Smooth muscle cell of the brain vasculature (primary cell): ENCODE measurements at places on chromosomes 2 and 18.

DNA sequence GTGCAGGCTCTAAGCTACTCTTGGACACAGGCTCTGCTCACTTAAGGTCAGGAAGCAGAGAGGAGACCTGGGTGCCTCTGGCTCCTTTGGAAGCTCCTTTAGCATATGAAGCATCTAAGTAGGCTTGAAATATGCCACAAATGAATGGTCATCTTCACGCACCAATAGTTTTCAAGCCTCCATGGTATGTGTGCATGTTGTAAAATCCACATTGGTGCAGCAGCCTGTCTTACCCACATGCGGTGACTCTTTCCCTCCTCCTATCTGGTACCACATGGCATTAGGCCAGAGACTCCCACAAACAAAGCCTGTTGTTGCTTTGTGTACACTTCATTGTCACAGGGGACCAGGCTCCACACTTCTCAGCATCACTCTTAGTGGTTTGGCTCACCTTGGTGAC, 442.2 kb upstream of the RAB12 start:
- no peak for DNase-seq

- no peak for DNase-seq
These were observed 123.4 kb downstream of the VAPA start for GRCh38 chr18:10037181-10037580.

GRCh38 chr2:161373942-161374341, 42.2 kb upstream of the TBR1 start:
- DNase-seq: no peak

DNA sequence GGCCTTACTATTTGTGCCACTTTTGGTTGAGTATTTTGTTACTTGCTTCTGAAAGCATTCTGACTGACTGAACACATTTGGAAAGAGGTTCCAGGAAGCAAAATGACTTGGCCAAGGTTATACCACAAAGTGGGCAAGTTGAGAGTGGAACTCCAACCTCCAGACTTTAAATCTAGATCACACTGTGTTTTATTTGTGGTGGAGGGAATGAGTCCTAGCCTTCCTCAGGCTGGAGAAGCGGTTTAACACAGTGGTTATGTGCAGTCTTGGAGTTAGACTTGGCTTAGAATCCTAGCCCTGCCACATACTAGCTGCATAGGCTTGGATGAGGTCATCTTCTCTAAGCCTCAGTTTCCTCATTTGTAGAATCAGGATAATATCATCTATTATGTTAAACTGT, 33.4 kb downstream of the PLEKHM3 start:
- no peak for DNase-seq

DNA sequence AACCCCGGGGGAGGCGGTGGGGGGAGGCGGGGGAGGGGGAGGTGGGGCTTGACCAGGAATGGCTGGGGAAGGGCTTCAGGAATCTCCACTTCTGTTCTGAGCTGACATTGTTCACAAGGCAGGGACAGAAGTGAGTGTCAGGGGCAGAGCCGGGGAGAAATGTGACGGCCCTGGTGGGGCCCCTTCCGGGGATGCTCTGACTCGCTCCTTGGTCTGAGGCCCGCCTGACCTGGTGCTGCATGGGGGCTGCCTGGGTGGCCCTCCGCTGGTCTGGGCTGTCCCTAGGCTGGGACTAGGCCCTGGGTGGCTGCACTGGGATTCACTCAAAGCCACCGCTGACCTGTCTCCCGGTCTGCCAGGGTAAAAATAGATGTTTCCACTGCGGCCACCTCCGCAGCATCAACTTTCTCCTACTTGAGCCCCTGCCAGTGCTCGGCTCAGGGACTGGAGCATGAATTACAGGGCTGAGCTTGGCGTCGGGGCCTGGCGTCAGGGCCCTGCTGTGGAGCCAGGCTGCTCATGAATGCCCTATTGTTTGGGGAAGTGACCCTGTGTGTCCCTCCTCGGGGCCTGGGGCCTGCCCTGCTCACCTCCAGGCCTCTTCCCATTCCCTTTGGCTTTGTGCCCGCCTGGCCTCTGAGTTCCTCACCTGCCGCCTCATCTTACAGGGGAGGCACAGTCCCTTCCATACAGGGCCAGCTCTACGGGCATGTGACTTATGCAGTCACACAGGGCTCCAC, 247.5 kb downstream of the DYSF start:
- no peak for DNase-seq

GRCh38 chr2:174683392-174683759, 80.9 kb downstream of the CHRNA1 start:
- no peak for DNase-seq
